Right renal pelvis (tissue), 4 donors: ENCODE measurements at places on chromosomes 7 and 10. TPM values are rescaled to one million over a fixed set of nuclear protein-coding genes. Genes with fewer than 3 reads are reported as not detected.

Gene AKR1C2
- polyA plus RNA-seq: 11.4 TPM

DNA sequence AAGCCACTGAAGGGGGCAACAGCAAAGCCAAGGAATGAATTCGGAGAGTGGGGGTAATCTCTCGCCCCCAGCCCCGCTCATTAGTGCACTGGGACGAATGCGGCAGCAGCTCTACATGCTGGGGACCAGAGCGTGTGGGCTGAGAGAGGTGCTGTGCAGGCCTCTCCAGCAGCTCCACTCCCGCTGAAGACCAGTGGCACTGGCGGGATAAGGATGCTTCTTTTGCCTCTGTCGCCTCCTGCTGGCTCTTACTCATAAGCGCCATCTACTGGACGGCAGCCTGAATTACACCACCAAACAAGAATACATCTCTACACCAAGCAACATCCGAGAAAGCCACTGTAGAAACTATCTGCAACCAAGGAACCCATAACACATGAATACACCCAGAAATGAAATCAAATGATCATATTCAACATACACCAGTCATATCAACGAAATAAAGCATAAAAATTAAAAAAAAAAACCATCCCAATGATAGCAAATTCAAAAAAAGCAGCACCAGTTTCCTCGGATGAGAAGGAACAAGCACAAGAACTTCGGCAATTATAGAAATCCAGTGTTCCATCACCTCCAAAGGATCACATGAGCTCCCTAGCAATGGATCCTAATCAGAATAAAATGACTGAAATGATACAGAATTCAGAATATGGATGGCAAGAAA, 79.0 kb upstream of the TMEM168 start:
- no peak for DNase-seq

GRCh38 chr7:27182285-27182841, 2.7 kb downstream of the HOXA11 start:
- DNase-seq: no peak

Gene WIPF3
- polyA plus RNA-seq: 5.3 TPM

Gene GJC3
- 1.0 TPM for polyA plus RNA-seq

Gene SEMA3E
- 2.1 TPM for polyA plus RNA-seq

- DNase-seq: no peak
Measured at GRCh38 chr7:104938741-104939390, 75.1 kb upstream of the KMT2E start.

DNA sequence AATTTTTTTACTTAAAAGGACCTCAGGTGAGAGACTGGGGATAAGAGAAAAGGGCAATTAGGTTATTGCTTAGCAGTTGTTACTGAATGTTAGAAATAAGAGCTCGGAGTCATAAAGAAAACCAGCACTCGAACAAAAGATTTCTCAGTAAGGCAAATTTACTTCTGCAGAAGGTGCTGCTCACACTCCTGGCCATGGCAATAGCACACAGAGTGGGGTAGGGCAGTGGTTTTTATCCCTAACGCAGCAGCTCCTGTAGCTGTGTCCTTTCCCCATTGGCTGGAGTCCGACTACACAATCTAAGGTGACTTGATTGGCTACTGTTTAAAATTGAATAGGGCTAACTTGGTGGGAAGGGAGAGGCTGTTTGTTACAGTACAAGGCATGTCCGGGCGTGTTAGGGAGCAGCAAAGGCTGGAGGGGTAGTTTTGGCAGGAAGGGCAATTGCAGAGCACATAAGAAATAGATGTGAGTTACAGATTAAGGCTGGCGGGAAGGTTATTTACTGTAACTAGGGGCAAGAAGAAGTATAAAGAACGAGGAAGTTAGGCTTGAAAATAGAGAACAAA, 112.1 kb downstream of the AKR1D1 start:
- DNase-seq: no peak
